H7 (cell line): ENCODE measurements at places on chromosomes 4 and X.
A peak's percentile ranks its signal among the peaks of the same experiment; 100 is the strongest.

DNA sequence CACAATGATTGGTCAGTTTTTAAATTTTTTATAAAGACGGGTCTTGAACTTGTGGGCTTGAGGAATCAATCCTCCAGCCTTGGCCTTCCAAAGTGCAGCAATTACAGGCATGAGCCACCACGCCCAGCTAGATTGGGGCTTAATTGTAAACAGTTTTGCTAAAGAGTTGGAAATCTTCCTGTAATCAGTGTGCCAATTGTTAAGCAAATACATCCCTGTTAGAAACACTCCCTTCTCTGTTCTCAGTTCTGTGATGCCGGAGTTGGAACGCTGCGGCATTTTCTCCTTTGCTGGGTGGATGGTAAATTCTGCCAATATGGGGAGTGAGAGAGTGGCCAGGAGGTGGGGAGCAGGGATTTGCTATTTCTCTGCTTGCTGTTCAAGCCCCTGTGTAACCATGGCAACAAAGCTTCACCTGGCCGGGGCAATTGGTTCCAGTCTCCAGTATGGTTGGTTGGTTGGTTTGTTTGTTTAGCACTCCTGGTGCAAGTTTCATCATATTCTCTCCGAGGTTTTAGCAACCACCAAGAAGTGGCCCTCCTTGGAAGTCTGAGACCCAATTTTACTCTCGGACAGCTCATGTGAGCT, 3.0 kb upstream of the SPATA4 start:
- peak; percentile 8 for DNase-seq

DNA sequence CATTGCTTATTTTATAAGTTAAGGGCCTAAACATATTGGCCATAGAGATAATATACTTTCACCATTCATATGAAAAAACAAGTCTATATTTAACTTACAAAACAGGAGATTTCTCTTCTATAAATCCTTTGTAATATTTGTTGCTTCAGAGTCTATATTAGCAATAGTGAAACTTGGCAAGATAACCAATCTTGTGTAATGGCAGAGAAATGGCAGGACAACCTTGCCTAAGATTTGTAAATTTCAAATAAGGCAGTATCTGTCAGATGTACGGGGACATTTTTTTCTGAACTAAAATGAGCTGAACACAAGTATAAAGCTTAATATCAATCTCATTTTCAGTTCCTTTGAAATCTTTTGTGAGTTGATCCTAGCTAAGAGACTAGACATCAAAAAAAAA, 17.8 kb upstream of the CPEB2 start:
- DNase-seq: no peak

DNA sequence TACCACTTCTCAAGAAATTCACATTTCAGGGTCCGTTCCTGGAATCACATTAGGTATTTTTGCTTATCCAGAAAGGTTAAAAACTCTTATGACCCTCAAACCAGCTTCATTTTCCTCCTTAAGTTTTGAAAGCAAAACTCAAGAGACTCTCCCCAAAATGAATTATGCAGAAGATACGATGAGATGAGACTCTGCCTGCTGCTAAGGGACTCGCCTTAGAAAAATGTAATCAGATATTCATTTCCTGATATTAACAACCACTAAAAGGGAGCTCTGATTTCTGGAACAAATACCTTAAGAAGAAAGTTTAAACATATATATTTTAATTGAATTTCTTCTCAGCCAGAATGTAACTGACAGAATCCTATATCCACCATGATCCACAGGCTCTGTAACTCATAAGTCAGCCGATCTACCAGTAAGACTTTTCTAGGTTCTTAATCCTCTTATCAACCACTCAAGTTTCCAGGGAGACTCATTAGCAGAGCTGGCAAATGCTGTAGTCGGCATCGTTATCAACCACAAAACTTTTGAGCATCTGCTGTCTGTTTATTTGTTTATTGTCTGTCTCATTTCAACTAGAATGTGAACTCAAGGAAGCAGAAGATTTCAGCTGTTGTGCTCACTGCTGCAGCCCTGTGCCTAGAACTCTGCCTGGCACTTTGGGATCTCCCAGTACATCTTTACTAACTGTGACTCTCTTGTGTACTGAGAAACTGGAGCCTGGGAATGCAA, 112.5 kb downstream of the LDB2 start:
- DNase-seq: no peak

GRCh38 chrX:936979-937769, 275.3 kb downstream of the CRLF2 start:
- DNase-seq: no peak

DNA sequence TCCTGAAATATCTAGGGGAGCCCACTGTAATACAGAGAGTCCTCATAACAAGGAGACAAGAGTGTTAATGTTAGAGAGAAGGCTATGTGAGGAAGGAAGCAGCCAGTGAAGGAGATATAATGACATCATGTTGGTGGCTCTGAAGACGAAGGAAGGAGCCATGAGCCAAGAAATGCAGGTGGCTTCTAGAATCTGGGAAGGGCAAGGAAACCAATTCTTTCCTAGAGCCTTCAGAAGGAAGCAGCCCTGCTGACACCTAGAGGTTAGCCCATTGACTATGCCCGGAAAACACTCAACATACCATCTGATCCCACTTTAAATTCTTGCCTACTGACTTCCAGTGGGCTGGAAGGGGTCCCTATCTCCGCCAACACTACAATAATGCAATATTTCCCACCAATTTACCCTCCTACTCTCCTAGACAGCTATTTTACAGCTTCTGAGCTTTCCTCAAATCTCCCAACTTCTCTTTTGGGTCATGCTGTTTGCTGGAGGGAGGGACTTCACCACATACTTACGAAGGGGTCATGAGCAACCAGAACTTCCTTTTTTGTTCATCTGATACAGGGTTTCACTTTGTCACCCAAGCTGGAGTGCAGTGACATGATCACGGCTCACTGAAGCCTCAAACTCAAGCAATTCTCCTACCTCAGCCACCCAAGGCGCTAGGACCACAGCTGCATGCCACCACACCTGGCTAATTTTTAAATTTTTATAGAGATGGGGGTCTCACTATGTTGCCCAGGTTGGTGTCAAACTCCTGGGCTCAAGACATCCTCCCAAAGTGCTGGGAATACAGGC, 25.2 kb upstream of the G3BP2 start:
- DNase-seq: no peak

DNA sequence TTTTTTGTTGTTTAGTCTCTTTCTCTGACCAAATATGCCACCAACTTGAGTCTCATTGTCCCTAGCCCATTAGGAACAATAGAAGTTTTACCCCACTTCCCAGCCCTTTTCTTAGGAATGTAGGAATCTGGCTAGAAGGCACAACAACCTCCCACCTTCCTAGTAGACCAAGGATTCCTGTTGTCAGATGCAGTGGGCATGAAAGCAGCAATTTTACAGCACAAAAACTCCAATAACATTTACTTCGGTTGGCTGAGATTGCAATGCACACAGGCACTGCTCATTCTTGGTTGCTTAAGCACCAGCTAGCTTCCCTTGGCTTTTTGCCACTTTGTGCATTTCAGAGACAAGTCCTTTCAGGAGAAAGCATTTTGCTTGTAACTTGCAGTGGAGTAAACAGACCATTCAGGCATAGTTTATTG, 312.8 kb downstream of the TENM3 start:
- no peak for DNase-seq

DNA sequence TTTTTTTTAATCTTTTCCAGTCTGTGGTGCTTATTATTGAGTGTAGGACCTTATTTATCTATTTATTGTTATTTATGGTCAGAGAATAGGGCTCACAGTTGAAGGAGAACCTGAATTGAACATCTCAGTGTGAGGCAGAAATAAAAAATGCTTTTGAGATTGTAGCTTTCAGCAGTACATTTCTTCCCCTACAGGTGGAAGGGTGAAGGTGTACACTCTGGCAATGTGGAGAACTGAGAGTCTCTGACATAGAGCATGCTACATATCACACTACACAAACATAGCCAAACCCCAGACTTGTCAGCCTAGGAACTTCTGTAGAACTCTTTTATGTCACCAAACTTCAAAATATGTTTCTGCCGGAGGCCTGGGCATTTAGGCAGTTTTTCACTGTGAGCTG, 140.2 kb downstream of the STIM2 start:
- no peak for DNase-seq

DNA sequence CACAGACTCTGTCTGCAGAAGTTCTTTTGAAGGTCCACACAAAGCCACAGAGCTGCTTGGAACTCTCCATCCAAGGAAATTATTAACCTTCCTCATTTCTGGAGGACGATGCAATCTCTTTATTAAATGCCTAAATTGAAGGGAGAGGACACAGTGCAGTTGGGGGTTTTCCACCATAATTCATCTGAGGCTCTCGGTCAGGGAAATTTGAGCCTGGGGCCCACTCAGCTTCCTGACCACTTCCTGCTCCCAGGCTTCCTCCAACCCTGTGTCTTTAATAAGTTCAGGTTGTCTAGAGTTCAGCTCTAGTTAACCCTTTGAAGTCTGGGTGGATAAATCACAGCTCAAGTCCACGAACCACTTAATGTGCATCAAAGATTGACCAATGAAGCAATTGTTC, 58.5 kb downstream of the PRPS1 start:
- no peak for DNase-seq

GRCh38 chr4:165927815-165928214, 54.8 kb downstream of the TLL1 start:
- DNase-seq: no peak

DNA sequence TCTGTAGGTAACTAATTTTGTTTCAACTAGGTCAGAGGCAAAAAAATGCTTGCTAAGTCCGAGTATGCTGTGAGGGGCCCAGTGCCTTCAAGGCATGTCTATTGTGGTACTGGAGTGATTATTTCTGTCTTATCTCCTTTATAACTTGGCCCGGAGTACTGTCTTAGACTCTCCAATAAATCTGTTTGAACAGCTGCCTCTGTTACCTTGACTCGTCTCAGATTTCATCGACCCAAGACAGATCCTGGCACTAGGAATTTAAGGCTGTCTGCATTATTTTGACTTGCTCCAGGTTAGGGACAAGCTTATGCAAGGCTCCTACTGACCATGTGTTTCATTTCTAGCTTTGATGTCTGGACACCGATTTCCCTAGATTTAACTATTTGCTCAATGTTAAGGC, 41.1 kb upstream of the NKAP start:
- no peak for DNase-seq

DNA sequence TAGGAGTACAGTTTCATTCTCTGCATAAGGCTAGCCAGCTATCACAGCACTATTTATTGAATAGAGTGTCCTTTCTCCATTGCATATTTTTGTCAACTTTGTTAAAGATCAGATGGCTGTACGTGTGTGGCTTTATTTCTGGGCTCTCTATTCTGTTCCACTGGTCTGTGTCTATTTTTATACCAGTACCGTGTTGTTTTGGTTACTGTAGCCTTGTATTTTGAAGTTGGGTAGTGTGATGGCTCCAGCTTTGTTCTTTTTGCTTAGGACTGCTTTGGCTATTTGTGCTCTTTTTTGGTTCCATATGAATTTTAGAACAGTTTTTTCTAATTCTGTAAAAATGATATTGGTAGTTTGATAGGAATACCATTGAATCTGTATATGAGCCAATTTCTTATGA, 182.1 kb upstream of the DIAPH2 start:
- DNase-seq: no peak

GRCh38 chrX:13043138-13043537, 1.3 kb downstream of the FAM9C start:
- DNase-seq: no peak

GRCh38 chr4:4559596-4559995, 17.7 kb upstream of the STX18 start:
- DNase-seq: no peak

DNA sequence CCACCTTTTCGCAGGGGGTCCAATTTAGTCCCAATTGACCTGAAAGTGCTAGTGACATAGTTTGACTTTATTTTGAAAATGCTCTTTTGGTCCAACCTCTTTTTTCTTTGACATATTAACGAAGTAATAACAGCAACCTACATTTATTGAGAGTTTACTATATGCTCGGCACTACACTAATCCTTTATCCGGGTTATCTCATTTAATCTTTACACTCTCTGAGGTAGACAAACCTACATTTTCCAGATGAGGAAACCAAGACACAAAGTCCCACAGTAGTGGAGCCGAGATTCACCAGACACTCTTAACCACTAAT, 307 bp upstream of the ATRX start:
- no peak for DNase-seq

DNA sequence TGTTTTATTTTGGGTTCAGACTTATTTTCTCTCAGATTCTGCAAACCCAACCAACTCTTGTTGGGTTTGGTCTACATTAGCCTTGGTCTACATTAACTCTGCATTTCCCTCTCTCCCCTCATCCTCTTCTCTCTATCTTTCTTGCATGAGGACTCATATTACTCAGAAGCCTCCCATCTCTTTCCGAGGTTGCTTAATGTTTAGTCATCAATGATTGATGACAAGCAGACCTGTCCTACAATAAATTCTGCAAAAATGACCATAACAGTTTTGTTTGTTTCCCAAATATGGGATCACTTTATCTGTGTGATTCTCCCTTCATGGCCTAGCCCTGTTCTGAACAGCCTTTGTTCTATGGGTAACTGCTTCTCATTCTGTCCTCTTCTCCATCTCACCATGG, 75.2 kb downstream of the GABRB1 start:
- no peak for DNase-seq

- DNase-seq: no peak
Measured at GRCh38 chrX:139179592-139179991, 350.9 kb upstream of the F9 start.

DNA sequence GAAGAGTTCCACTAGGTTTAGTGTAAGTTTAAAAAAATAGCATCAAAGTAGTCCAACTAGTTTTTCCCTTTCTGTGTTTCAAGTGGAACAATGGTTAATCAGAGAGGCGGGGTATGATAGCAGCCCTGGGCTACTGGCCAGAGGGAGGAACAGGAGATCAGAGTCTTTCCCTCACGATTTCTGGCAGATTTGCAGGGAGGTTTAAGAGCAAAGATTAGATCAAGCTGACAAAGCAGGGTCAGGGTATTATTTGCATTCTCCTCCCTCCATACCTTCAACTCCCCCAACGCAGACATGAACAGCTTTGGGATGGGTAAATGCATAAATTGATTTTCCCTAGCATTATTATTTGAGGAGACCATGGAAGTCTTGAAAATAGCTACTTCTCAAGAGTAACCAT, 277.6 kb upstream of the DIAPH2 start:
- no peak for DNase-seq
